ENCODE measurements at places on chromosomes 16 and 17.

DNA sequence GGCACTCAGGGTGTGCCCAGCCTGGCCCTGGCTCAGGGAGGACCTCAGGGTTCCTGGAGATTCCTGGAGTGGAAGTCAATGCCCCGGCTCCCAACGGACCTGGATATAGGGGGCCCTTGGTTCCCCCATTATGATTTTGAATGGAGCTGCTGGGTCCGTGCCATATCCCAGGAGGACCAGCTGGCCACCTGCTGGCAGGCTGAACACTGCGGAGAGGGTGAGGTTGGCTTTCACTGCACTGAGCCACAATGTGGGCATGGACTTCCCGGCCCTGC is 23.6 kb downstream of the USP6 start:
- DNase-seq, result no peak

DNA sequence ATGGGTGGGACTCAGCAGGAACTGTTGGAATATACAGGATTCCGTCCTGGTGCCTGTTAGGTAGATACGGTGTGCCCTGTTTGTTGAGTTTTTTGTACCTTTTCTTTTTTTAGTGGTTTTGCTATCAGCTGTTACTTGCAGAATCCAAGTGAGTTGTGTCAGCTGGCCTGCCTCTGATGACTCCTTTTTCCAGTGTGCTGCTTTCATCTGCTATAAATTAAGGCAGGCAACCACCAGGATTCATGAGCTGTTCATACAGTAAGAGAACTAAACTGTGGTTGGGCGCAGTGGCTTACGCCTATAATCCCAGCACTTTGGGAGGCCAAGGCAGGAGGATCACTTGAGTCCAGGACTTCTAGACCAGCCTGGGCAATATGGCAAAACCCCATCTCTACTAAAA is 79.9 kb downstream of the WNT3 start:
- no peak for DNase-seq

DNA sequence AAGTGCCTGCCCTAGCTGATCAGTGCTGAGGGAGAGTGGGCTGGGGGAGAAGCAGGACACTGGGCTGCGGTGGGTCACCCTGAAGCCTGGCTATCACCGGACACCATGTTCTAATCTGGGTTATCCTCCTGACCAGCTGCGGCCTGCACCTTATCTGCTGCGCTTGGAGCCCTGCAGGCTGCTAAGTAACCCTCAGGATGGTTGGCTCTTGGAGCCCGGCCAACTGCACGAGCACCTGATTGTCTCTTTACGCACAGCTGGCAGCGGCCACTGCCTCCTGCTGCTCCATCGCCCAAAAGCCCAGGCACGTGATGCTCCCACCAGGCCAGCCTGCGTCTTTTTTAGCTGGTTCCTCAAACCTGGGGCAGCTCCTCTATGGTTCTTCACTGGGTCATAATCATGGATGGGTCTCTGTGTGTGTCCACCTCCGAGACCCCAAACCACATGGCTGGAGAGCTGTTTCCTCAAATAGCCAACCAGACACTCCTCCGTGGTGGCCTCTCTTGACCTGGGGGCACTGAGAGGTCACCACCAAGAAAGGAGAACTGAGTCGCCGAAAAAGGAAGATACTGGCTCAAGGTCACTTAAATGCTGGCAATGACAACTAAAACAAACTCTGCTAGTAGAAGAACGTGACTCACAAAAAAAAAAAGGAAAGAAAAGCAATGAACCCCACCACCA is 21.7 kb downstream of the SPHK1 start:
- no peak for DNase-seq

DNA sequence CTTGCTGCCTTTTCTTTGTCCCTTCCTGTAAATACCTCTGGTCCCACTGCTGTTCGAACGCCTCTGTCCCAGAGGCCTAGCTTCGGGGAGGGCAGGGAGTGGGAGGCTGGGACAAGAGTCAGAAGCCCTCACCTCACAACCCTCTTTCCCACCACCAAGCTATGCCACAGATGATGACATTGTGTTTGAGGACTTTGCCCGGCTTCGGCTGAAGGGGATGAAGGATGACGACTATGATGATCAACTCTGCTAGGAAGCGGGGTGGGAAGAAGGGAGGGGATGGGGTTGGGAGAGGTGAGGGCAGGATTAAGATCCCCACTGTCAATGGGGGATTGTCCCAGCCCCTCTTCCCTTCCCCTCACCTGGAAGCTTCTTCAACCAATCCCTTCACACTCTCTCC is 10.4 kb downstream of the ARRB2 start:
- DNase-seq, result no peak

DNA sequence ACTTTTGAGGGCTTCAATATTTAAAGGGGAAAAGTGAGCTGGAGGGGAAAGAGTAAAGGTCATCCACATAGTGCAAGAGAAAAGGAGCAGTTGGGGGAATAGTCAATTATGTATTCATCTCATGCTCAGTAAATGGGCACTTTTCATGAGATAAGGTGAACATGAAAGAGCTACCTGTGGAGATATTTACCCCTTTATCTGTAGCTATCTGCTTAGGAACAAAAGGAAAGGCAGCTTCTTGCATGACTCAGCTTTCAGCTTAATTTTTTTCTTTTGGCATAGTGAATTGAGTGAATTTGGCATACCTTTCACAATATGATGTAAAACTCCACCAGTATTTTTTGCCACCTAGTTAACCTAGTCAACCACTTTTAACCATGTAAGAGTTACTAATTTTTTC is 26.4 kb downstream of the CPD start:
- DNase-seq, result no peak
